ENCODE measurements at places on chromosomes 12 and 14. TPM values are rescaled to one million over a fixed set of nuclear protein-coding genes. Genes with fewer than 3 reads are reported as not detected.

DNA sequence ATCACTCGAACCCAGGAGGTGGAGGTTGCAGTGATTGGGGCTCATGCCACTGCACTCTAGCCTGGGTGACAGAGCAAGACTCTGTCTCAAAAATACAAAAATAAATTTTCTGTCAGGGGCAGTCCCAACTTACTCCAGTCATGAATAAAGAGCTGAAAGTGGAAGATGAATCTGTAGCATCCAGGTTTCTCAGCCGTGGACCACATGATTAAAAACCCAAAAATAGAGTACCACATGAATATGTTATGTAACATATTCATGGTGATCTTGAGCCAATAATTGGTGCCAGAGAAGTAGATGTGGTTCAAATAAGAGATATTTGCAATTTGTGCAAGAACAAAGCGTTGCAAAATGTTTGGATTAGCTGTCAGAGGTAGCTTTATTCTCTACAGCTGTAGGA lies 23.1 kb downstream of the SPIC start:
- H3K36me3 ChIP-seq = no peaks in the 10 kb centered on the region
- H3K4me3 ChIP-seq = no peak overlapping the region
- no peak overlapping the region for H3K27ac ChIP-seq
- no peaks in the 10 kb centered on the region for H3K4me1 ChIP-seq
- no peak for DNase-seq

GRCh38 chr12:31583878-31584277 lies 7.1 kb downstream of the DENND5B start:
- DNase-seq = no peak
- no peak overlapping the region for H3K4me3 ChIP-seq
- H3K4me1 ChIP-seq = peaks cover 9% of the 10 kb centered on the region
- no peak overlapping the region for H3K27ac ChIP-seq
- H3K36me3 ChIP-seq = no peaks in the 10 kb centered on the region

DNA sequence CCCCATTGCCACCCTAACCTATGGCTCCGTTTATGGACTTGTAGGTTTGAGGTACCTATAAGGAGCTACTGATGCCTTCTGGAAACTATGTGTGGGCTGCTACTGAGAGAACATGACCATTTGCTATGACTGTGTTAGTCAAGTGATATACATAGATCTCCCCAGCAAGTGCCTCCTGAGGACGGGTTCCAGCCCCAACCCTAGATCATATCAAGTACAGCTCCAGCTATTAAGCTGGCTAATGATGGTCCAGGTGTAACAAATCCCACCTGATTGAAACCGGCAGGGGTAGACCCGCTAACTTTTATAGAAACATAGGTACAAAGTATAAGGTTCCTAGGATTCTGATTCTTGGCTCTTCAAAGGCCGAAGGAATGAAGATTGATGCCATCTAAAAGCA lies 23.7 kb downstream of the NINJ2 start:
- no peak for DNase-seq
- H3K36me3 ChIP-seq = no peaks in the 10 kb centered on the region
- H3K27me3 ChIP-seq = no peaks in the 10 kb centered on the region
- no peak overlapping the region for H3K4me3 ChIP-seq
- H3K27ac ChIP-seq = peak overlapping the region; percentile 18
- peaks cover 20% of the 10 kb centered on the region for H3K4me1 ChIP-seq

TAS2R30 gene
- total RNA-seq = 4.1 TPM

DNA sequence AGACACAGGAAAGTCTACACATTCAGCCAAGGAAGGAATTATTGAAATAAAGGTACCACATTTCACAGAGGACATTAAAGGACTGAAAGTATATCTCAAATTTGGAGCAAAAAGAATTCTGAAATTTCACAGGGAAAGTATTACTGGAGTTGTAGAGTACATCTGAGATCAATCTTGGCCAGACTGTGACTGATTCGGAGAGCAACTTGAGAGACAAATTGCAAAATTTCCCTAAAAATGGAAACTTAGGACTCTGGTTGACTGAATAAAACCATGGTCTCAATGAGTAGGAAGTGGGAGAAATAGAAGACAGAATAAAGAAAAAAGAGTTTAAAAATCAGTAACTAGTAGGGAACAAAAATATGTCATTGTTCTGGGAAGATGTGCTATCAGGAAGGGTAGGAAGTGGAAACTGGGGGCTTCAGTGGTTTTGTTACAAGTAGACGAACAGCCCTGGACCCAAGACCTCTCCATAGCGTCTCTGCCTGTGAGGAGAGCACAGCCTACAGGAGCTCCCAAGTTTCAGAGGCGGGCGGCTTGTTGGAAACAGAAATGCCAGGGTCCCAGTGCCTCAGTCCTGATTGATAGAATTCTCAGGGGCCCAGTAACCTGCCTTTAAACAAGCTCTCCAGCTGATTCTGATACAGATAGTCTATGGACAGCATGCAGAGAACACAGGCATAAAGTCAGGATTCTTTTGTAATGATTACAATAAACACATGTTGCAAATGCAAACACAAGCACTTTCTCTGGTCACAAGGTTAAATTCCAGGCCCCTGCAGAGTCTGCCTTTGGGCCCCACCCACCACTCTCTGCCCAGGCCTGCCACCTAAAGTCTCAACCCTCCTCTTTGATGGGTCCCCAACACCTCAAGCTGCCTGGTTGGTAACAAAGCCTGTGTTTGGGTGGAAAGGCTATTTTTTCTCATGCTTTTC lies 63.1 kb downstream of the BBS10 start:
- H3K27me3 ChIP-seq = no peaks in the 10 kb centered on the region
- no peak for DNase-seq

All from thoracic aorta (tissue), 2 donors.